ENCODE measurements at places on chromosomes 6 and 20. TPM values are rescaled to one million over a fixed set of nuclear protein-coding genes. Genes with fewer than 3 reads are reported as not detected.

ECI2 gene
- total RNA-seq = 39.9 TPM

MTHFD1L gene
- total RNA-seq = 92.2 TPM

MICAL1 gene
- 47.8 TPM for total RNA-seq

WFDC12 gene
- not detected for total RNA-seq

NT5E gene
- 15.4 TPM for total RNA-seq

GSTA1 gene
- total RNA-seq = not detected

CARMIL1 gene
- total RNA-seq = 1.9 TPM

TRDN gene
- not detected for total RNA-seq

SYNE1 gene
- 14.2 TPM for total RNA-seq

LGSN gene
- total RNA-seq = not detected

CALHM4 gene
- total RNA-seq = not detected

ANKRD66 gene
- not detected for total RNA-seq

TDRD6 gene
- total RNA-seq = not detected

COL21A1 gene
- not detected for total RNA-seq

DEFB124 gene
- not detected for total RNA-seq

CLVS2 gene
- total RNA-seq = not detected

CST2 gene
- not detected for total RNA-seq

GGTLC1 gene
- total RNA-seq = not detected

PLCG1 gene
- 187 TPM for total RNA-seq

RIPOR2 gene
- 9.4 TPM for total RNA-seq

GRIK2 gene
- total RNA-seq = not detected

RGL2 gene
- total RNA-seq = 31.5 TPM

BPIFB2 gene
- total RNA-seq = not detected

OR2B3 gene
- total RNA-seq = not detected

TOX2 gene
- total RNA-seq = 2.4 TPM

CLIC5 gene
- 3.0 TPM for total RNA-seq

SNX9 gene
- 55.6 TPM for total RNA-seq

AIF1 gene
- 71.8 TPM for total RNA-seq
